ENCODE measurements at places on chromosomes 2 and 18. TPM values are rescaled to one million over a fixed set of nuclear protein-coding genes. Genes with fewer than 3 reads are reported as not detected.

SLC25A12 gene
- polyA plus RNA-seq, result 122 TPM

TFPI gene
- 0.51 TPM for polyA plus RNA-seq

CETN1 gene
- polyA plus RNA-seq, result not detected

ALPP gene
- polyA plus RNA-seq, result not detected
